ENCODE measurements at places on chromosomes 11 and 22.

DNA sequence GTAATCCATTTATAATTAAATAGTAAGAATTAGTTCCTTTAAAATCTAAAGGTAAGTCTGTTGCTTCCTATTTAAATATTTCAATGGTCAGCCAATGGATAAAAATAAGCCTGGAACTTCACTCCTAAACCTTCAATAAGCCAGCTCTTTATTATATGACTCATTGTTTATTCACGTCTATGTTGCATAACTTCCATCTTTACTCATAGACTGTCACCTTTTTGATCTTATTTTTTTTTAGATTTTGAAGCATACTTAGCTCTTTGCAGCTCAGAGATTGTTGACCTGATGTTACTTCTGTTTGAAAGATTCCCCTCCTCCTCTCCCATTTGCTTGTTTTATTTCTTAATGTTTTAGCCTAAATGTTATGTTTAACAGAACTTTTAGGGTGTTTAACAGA is 1571.2 kb upstream of the RAG2 start:
- no peak for DNase-seq

DNA sequence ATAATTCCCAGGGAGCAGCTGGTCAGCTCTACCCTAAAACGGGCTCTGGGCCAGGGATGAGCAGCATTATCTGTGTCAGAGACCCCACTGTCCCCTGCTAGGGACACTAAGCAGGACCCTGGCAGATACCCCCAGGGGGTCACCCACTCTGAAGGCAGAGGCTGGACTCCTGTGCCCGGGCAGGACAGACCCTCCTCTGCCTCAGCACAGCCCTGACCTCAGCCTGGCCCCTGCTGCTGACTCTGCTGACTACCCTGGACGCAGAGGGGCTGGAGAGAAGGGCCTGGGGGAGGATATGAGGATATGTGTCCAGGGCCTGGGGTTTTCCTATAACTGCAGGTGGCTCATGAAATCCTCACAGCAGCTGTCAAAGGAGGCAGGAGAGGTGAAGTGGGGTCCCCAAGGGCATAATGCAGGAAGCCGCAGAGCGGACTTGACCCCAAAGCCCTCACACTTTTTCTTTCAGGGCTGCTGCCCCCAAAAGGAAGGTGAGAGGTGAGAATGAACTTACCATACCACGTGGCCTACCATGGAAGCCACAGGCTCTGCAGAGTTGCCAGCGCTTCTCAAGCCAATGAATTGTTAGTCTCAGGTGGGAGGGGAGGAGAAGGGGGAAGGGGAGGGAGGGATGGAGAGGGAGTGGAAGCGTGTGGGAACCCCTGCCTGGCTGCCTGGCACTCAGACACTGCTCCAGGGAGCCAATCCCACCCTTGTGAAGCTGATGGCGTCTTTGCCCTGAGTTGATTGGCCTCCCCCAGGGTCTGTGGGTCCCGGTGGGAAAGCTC is 76.7 kb upstream of the WNT11 start:
- no peak for DNase-seq

GRCh38 chr11:29780756-29781155 is 236.1 kb downstream of the KCNA4 start:
- DNase-seq, result no peak

DNA sequence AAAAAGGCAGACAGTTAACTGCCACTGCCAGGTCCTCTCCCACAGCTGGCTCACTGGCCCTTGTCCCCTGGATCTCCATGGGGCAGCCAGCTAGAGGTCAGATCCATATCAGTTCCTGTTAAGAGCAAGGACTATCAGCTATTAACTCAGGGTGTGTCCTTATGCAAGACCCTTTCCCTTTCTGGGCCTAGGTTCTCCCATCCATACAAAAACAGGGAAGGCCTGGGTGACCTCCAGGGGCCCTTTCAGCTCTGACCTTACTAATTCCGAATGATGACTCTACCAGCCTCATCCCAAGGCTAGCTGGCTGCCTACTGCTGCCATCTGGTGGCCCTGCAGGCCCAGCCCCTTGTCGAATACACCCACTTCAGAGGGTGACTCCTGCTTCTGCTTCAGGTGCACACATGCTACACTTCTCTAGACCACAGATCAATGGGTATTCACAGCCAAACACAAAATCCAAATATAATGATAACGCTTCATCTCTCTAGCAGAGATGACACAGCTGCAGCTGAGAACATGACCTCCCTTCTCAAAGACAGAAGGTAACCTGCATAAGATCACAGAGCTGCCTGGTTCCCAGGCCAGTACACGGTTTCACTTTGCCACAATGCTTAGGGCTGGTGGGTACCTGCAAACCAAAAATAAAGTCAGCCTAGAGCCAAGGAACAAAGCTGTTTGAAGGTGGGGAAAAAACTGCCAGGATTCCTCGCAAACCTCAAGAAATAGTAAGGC is 34.1 kb downstream of the SERGEF start:
- no peak for DNase-seq

DNA sequence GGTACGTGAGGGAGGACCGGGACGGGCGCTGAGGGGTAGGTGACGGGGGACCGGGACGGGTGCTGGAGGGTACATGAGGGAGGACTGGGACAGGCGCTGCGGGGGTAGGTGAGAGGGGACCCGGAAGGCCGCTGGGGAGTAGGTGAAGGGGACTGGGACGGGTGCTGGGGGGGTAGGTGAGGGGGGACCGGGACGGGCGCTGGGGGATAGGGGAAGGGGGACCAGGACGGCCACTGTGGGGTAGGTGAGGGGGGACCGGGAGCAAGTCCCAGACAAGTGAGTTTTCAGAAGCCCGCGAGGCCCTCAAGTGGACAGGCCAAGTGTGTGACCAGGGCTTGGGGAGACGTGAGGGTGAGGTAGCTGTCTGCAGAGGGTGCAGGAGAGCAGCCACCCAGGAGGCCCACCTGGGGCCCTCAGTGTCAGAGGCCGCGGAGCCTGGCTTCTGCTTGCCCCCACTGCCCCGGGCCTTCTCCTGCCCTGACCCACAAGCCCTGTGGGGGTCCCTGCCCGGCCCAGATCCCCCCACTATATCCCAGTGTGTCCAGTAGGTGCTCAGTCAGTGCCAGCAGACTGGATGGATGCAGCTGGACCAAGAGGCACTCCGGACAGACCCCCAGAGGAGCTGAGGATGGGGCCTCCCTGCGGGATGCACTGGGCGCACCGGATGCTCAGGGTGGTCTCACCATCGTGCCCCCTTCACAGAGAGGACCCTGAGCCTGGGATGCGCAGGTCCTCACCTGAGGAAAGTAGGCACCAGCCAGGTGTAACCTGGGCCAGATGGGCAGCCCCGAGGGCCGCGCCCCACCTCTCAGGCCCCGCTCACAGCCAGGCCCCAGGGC is 44.2 kb upstream of the TH start:
- peak; percentile 6 for DNase-seq

DNA sequence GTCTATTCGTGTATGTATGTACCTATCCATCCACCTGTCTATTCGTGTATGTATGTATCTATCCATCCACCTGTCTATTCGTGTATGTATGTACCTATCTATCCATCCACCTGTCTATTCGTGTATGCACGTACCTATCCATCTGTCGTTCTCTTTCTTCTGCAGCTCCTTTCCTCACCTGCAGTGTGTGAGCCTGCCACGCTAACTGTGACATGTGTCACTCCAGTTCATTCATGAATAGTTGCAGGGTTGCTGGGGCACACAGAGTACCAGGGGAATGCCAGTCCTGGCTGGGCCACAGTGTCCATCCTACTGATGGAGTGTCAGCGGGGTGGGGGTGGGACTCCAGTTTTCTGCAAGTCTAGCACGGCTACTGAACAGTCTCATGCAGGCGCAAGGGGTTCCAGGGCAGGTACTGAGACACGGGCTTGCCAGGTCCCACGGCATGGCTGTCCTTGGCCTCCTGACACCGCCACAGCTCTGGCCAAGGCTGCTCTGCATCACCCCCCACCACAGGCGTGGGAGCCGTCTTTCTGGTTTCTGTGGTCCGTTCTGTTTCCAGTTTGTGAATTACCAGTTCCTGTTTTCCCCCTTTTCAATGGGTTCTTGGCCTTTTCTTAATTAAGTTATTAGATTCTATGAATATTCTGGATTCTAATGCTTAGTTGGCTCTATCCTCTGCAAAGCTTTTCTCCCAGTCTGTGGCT is 88.8 kb upstream of the CLDN5 start:
- no peak for DNase-seq

DNA sequence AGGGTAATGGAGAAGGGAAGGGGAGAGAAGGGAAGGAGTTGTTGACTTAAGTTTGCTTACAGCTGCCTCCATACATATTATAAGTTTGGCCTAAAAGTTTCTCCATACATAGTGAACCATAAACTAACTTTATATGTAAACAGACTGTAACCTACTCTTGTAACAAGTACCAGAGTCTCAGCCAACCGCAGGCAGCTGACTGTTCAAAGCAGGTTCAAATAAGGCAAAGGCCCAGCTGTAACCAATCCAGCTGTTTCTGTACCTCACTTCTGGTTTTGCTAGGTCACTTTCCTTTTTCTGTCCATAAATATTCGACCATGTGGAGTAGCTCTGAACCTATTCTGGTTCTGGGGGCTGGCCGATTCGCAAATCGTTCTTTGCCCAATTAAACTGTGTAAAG is 591.2 kb downstream of the INSC start:
- DNase-seq, result no peak

- no peak for DNase-seq
Observed at GRCh38 chr11:10657308-10658271, 36.0 kb downstream of the IRAG1 start.

DNA sequence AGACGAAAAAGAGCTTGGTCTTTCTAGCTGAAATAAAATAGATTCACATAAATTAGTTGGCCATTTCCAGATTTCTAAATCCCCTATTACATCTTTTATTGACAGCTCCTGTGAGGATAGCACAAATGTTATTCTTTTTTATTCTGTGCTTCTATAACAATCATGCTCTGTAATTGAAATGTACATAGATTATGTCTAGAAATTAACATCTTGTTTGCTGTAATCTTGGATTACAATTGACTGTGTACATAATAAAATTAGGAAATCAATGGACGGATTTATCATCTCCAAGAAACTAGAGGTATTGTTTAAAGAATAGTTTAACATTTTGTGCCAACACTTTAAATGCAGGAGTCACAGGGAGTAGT is 31.2 kb downstream of the IMMP1L start:
- DNase-seq, result no peak

- DNase-seq, result no peak
Observed at GRCh38 chr11:44426119-44426518, 116.2 kb upstream of the ALX4 start.

DNA sequence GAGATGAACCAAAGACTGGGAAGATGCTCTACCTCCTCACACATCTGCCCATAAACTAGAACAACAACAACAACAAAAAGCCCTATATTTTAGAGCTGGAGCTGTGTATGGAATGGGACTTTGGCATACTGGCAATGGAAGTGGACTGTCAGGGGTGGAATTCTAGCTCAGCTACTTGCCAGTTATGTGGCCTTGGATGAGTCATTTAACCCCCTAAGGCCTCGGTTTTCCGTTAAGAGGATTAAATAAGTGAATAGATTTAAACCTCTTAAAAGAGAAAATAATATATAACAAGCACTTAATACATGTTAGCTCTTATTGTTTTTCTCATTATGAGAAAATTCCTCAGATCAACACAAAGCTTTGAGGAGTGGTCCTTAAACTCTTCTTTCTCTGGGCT is 195.0 kb downstream of the KIF18A start:
- no peak for DNase-seq

- no peak for DNase-seq
Observed at GRCh38 chr11:20771681-20772080, 102.3 kb downstream of the NELL1 start.

GRCh38 chr11:707817-708420 is 1.9 kb downstream of the EPS8L2 start:
- no peak for DNase-seq

GRCh38 chr22:30892731-30893221 is 75.8 kb downstream of the MORC2 start:
- no peak for DNase-seq

- no peak for DNase-seq
Observed at GRCh38 chr22:23222793-23223568, 42.7 kb downstream of the BCR start.

GRCh38 chr22:42897960-42898359 is 40.9 kb upstream of the ARFGAP3 start:
- DNase-seq, result no peak

- no peak for DNase-seq
Observed at GRCh38 chr22:36822581-36822980, 5.7 kb upstream of the PVALB start.

DNA sequence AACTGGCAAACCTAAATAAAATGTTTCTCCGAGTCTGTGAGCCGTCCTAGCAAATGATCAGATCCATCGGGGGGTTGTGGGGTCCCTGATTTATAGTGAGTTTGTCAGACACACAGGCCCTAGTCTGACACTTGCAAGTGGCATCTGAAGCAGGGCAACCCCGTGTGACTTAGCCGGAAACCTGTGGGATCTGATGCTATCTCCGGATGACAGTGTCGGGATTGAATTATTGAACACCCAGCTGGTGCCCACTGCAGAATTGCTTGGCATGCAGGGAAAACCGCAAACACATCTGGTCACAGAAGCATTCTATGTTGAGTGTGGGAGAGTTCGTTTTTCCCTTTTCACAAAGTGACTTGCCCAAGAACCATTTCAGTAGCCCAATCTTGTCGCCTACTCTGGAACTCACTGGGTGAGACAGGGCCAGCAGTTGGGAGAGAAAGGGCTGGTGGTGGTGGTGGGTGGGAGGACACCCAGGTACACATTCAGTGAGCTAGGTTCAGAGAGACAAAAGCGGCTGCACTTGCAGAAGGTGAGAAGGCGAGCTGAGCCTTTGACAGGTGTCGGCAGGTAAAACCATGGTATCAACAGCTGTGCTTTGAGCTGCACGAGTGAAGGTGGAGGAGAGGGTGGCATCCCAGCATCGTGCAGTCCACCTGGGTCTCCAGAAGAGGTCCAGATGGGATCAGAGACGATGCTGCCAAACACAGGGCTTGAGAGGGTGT is 33.7 kb upstream of the B3GAT1 start:
- no peak for DNase-seq

- no peak for DNase-seq
Observed at GRCh38 chr22:33737662-33738061, 182.6 kb downstream of the LARGE1 start.

DNA sequence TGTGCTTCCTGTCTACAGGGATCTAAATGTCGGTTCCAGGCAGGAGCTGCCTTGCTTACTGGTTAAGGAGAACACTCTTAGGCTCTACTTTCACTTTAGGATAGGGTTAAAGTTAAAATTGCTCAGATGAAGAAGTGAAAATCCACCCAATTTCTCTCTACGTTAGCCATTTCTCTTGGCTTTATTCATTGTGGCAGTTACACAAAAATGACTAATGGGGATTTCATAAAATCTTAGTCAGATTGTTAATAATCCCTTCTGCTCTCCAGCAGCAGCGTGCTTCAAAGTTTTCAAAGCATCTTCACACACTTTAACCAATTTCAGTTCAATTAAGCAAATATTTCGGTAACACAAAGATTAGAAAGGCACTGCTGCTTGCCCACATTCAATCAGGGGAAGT is 58.4 kb upstream of the RCN1 start:
- no peak for DNase-seq

- no peak for DNase-seq
Observed at GRCh38 chr22:28670161-28670560, 9.5 kb downstream of the TTC28 start.

DNA sequence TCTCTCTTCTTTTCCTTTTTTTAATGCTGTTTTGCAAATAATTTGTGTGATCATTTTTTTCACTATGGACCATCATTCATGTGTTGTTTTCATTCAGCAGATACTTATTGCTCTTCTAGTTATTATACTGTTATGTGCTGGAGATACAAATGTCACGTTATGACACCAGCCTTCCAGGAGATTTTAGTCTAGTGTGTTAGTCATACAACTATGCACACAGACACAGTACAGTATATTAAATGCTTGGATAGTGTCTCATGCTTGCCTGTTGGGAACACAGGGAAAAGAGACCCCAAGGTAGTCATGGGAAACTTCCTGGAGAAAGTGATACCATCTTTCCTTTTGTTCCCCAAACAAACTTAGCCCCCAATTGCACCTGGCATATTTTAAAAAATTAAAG is 116.1 kb downstream of the UVRAG start:
- DNase-seq, result no peak
